ENCODE measurements at places on chromosomes 13 and 19.

GRCh38 chr13:38376546-38376945 is 26.9 kb downstream of the UFM1 start:
- DNase-seq: no peak

- DNase-seq: no peak
These were observed 15.4 kb upstream of the METTL21C start for GRCh38 chr13:102710261-102710679.

GRCh38 chr19:13099073-13099999 is 3.3 kb downstream of the LYL1 start:
- DNase-seq: peak; percentile 90

GRCh38 chr19:10861103-10861651 is 10.2 kb upstream of the CARM1 start:
- no peak for DNase-seq

- no peak for DNase-seq
These were observed 60.0 kb upstream of the SERP2 start for GRCh38 chr13:44313674-44314073.

GRCh38 chr13:40172878-40173277 is 493.6 kb downstream of the FOXO1 start:
- no peak for DNase-seq

DNA sequence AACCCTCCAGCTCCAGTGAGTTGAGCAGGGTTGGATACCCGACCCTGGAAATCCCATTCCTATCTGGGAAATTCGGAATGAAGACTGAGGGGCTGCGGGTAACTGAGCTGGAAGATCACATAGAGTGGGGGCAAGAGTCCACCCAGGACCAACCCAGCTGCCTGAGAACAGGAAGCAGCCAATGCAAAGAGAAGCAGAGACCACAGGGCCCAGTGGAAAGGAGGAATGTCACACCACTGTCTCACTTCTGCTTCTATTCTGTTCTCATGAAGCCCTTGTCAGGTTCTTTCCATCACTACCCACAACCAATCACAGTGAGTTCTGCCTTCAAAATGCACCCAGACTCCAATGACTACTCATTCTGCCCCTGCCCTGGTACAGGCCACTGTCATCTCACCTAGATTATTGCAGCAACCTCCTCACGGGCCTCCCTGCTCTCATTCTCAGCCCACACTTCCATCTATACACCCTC is 15.3 kb downstream of the DYRK1B start:
- no peak for DNase-seq

GRCh38 chr13:69461397-69461796 is 646.2 kb upstream of the ATXN8OS start:
- no peak for DNase-seq

- no peak for DNase-seq
These were observed 4.2 kb downstream of the DMRTC2 start for GRCh38 chr19:41849067-41849466.

DNA sequence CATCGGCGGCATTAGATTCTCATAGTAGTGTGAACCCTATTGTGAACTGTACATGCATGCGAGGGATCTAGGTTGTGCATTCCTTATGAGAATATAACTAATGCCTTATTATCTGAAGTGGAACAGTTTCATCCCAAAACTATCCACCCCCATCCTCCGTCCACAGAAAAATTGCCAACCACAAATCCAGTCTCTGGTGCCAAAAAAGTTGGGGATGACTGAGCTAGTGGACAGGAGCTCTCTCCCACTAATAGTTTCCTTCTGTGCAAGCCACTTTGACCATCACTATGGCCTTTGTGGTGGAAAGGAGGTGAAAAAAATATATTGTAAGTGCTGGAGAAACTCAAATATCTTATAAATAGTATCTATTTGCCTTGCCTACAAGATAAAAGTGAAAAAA is 857.8 kb downstream of the DIAPH3 start:
- no peak for DNase-seq

GRCh38 chr19:50558449-50558848 is 9.8 kb downstream of the LRRC4B start:
- no peak for DNase-seq

DNA sequence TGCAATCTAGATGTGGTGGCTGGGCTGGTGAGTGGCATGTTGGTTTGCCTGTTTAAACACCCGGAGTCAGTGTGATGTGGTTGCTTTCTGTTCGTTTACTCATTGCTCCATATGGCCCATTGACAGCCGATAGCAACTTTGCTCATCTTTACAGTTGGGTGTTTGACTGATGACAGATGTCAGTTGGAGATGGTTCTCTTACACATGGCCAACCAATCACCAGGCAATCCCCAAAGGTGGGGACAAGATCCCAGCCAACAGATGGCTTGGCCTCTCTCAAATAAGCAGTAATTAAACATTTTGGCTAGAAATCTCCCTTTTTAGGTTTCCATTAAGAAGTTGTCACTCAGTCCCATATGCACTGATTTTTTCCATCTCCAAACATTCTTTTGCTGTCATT is 497.1 kb upstream of the ARGLU1 start:
- no peak for DNase-seq

DNA sequence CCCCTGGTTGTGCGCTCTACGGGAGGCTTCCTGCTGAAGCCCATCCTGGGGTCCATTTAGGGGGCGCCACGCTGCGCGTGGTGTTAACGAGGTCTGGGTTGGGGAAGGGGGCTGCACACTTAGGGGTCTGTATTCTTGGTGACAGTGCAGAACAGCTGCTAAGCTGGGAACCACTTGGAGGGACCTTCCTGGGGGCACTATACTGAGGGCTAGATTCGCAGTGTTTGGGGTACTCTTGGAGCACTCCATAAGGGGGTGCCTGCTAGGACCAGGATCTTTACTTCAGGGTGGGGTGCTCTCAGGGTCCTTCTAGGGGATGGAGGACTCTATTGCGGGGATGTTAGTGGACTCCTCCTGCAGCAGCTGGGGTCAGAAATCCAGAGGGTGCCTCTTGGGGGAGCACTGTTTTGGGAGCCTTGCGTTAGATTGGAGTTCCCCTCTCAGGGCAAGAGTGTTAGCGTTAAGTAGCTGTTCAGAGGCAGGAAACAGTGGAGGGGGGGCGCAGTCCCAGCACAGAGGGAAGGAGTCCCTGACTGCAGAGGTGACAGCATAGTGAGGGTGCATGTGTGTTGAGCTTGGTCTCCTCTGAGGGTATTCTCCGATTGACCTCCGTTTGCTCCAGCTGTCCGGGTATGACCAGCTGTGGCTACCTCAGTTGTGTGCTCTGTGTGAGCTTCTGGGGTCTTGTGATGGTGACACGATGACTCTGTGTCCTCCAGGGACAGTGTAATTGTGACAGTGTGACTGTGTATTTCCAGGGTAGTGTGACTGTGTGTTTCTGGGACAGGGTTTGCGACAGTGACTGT is 1.1 kb downstream of the PDE4A start:
- no peak for DNase-seq

- no peak for DNase-seq
These were observed 163.9 kb downstream of the RNF17 start for GRCh38 chr13:24927810-24928404.

GRCh38 chr19:35608251-35608650 is 4.3 kb upstream of the HAUS5 start:
- peak; percentile 61 for DNase-seq

DNA sequence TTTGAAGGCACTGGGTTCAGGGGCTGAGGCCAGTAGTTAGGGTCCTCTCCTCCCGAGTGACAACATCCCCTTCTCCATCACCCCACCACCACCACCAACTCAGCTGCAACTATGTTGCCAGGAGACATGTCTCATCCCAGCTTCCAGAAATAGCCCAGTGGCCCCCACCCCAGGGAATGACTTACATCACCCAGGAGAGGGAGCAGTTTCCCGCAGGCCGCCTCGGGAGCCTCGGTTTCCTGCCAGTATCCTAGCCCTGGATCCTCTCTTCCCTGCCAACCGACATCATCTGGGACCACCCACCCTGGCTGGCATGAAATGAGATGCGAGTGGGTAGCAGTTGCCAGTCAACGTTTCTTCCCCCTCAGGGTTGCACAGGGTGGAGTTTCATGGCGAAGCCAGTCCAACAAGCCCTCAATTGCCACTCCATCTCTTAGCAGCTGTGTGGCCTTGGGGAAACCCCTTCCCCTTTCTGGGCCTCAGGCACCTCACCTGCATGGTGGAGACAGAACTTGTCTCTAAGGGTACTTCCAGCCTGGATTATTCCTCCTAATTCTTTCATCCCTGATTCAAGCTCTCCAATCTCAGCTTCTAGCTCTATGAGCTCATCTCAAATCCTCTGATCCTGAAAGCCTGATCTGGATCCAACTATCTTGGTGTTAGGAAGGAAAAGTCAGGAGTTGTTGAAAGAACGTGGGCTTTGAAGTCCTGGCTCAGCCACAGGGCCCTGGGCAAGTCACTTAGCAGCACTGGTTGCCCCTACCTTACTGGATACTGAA is 3.9 kb upstream of the GSK3A start:
- peak; percentile 49 for DNase-seq

DNA sequence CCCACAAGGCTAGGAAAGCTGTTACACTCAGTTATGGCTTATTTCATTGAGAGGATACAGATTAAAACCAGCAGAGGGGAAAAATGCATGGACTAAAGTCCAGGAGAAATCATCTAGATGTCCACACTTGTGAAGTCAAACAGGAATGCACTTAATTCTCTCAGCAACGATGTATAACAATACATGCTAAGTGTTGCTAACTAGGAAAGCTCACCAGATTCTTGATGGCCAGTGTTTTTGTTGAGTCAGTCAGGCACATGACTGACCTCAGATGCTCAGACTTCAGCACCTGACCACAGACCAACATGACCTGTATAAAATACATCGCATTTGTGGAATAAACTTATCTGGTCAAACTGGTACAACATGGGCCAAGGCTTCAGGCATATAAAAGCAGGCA is 470.2 kb upstream of the PRR20A start:
- no peak for DNase-seq

Measured in B cell (primary cell).